ENCODE measurements at places on chromosomes 7 and 10.

DNA sequence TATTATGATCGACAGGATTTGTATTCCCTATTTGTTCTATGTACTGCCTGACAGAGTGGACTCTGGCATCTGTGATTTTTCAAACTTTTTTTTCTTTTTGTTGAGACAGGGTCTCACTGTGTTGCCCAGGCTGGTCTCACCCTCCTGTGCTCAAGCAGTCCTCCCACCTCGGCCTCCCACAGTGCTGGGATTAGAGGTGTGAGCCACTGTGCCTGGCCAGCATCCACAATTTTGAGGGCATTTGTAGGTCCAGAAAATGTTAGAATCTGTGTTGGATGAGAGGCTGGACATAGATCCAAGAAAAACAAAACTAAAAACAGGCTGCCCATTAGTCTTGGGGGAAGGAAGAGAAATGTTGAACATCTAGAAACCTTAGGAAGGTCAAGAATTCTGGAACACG lies 34.3 kb downstream of the SGPL1 start:
- no peak for DNase-seq

- no peak for DNase-seq
Observed at GRCh38 chr7:129163875-129164544, 19.5 kb downstream of the TSPAN33 start.

GRCh38 chr7:20329389-20330238 lies 1.1 kb upstream of the ITGB8 start:
- peak; percentile 78 for DNase-seq

DNA sequence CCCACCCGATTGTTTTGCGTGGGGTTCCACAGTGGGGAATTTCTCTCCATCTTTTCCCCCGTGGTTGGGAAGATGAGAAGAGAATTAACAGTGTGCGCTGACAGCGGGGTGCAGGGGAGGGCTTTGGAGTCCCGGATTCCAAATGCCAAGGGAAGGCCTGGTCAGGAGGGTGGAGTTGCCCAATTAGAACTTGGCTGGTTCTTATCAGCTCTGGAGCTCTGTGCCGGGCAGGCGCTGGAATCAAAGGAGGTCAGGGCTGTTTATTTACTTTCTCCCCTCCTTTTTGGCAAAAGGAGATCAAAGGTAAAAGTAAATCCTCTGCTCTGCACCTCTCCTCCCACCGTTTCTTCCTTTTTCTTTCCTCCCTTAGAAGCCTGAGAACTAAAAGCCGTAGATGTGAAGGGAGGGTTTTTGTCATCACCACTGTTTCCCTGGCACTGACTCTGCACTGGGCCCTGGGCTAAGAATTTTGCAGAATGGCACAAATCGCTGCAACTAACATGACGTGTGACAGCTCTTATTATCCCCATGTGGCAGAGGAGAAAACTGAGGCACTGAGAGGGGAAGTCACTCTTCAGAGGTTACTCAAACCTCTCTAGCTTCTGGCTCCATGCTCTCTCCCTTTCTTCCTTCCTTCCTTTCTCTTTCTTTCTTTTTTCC lies 95.2 kb upstream of the ZNF716 start:
- no peak for DNase-seq

GRCh38 chr7:71974611-71975010 lies 437.5 kb downstream of the CALN1 start:
- no peak for DNase-seq

DNA sequence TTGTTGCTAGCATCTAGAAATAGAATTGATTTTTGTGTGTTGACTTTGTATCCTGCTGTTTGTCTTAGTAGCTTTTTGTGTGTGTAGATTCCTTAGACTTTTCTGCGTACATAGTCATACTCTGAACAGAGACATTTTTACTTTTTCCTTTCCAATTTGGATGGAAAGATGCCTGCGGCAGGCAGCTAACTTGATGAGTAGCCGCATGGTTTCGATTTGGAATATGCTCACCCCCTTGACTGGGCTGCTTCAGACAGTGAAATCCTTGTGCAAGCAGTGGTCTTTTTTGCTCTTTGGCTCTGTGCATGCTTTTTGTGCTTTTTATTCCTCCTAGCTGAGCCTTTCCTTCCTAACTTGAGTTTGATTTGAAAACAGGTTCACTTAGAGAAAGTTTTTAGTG lies 71.8 kb downstream of the HHEX start:
- DNase-seq, result no peak

DNA sequence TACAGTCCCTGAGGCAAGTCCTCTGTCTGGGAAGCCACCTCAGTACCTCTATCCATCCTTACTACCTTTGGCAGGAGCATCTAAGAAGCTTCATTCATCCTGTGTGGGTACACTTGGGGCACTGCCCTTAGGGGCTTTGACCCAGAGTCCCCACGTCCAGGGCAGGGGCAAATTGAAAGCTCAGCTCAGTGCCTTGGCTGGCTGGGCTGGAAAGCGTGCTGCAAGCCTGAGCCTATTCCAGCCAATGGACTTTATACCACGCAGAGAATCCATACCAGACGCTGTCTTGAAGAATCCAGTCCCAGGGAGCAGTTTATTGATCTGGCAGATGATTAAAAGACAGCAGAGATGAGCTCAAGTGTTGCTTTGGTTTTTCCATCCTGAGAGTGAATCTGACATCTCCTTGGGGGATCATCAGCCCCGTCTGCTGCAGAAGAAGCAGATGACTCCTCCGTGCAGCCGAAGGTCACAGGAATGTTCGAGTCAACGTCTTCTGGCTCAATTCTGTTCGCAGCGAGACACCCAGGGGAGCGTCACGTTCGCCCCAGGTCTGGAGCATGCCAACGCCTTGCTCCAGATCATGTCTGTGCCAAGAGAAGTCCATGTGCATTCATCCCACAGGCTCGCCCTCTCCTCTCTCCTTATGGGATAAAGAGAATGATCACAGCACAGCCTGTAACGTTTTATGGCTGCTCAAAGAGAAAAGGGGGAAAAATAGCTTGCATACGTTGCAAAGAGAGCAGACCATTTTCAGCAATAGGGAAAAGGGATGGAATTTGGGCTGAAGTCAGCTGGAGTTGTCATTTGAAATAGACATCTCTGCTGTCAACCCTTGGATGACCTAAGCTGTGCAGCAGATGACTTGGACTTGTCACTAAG lies 35.8 kb upstream of the LYZL1 start:
- no peak for DNase-seq

GRCh38 chr10:4981722-4982471 lies 18.7 kb downstream of the AKR1C1 start:
- no peak for DNase-seq

DNA sequence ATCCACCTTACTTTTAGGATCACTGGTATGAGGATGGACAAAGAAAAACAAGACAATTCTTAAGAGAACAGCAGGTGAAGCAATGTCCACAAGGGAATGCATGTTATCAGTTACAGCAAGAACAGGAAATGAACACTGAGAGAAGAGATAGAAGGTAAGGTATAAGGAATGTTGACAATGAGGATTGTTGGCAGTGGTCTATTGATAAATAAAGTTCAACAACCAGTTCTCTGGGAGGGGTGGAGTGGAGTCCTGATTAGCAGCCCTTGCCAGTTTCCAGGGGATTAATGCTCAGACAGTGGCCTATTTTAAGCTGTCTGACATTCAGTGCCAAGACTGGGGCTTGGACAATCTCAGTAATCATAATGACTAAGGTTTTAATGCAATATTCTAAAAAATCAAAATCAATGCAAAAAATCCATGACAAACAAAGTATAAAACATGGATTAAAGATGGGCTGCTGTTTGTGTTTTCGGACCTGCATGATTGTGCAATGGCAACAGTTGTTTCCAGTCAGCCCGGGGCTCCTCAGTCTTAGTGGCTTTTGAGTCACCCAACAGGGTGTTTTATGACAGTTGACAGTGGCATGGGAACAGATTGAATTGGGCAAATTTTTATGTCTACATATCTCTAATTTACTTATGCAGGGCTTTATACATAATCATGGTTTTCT lies 13.8 kb upstream of the AKR1B1 start:
- no peak for DNase-seq

GRCh38 chr10:124225467-124226270 lies 132.3 kb upstream of the CHST15 start:
- no peak for DNase-seq

GRCh38 chr10:77641788-77642397 lies 4.3 kb upstream of the KCNMA1 start:
- no peak for DNase-seq

GRCh38 chr7:87590578-87590977 lies 10.1 kb downstream of the ABCB1 start:
- no peak for DNase-seq

GRCh38 chr10:16867990-16868389 lies 50.8 kb upstream of the RSU1 start:
- DNase-seq, result no peak

DNA sequence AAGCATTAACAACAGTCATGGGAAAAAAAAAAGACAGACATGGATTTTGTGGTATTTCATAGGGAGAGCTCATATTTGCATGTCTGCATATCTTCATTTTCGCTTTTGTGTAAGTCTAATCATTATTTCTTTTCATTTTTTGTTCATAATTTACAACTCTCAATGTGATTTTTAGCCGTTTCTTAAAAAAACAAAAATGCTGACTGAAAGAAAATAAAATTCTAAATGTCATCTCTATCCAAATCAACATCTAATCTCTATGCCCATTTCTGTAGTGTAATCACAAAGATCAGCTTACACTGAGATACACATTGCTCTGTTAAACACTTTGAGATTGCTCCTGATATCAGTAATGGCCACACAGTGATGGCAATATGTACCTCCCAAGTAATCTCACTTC lies 29.2 kb downstream of the CHRM2 start:
- no peak for DNase-seq

- no peak for DNase-seq
Observed at GRCh38 chr10:83410570-83410969, 728.7 kb upstream of the GHITM start.

DNA sequence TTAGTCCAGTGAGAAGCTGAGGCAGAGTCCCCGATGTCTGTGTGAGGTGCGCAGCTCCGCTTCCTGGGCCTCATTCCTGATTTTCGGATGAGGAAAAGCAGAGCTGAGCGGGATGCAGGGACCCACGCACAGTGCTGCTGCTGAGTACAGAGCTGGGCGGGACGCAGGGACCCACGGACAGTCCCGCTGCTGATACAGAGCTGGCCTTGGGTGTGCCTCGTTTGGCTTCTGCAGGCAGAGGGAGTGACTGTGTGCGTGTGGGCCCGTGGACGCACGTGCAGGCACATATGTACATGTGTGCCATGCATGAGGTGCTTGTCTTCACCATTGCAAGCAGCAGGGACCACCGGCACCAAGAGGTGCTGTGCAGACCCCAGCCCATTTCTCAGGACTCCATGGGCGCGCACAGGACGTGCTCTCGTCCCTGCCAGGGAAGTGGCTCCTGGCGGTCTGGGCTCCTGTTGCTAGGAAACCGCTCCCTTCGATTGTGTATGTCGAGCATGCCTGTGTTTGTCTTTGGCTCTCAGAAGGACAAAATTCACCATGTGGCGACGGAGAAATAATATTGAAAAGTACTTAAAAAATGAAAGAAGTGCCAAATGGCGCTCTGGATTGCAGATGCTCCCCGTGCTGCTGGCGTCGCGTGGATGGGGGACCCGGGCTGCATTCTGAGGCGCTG lies 303.8 kb upstream of the MKI67 start:
- no peak for DNase-seq

GRCh38 chr10:84156768-84157167 lies 16.8 kb upstream of the GPR15LG start:
- no peak for DNase-seq

GRCh38 chr7:95772298-95772770 lies at the start of gene DYNC1I1:
DYNC1I1 (plus strand) TSS chr7:95772554; CDS start chr7:95804730, 32,176 bp downstream.
- peak; percentile 24 for DNase-seq

DNA sequence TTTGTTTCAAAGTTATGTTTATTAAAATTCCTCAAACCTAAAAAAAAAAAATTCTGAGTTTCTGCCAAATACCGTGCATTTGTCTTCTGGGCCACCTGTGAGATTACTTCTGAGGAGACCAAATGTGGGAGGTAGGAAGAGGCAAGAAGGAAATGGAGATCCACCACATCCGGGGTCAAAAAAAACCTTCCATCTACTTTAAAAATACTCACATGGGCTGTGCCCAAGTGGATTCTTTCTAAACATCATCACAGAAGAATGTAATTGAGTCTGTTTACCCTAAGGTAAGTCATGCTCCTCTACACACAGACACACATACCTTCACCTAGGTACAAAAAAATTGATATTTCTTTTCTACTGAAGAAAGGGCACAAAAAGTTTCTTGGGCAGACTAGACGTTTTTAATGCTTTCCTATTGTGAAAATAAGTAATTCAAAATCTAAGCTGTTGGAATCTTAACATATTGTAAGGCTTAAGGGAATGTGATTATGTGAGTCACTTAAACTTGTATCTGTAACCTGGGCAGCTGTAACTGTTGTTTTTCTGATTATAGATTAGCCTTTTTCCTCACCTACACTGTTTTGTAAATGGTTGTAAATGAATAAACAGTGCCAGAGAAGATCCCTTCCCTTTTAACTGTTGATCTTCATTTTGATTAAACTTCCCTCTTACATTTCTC lies 19.1 kb upstream of the SPOCK2 start:
- DNase-seq, result no peak

- no peak for DNase-seq
Observed at GRCh38 chr7:135743907-135744731, 4.5 kb downstream of the FAM180A start.

- DNase-seq, result no peak
Observed at GRCh38 chr10:56905051-56905450, 544.0 kb upstream of the ZWINT start.

DNA sequence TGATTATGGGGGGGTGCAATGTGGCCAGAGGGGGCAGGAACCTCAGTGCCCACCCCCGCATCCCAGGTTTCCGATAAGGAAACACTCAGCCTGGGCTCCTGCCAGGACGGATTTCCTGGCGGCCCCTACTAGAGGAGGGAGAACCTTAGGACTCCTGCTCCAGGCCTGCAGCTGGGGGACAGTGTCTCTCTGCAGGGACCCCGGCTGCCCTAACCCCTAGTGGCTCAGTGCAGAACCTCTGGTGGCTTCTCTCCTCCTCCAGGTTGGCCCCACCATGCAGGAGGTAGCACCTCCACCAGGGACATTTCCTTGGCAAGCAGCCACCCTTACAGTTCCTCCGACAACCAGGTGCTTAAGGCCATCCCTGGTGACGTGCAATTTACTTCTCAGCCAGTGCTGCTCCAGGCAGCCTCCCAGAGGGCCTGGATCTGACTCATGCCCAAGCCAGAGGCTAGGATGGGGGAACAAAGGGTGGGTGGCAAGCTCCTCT lies 31.9 kb downstream of the SH2B2 start:
- DNase-seq, result no peak

- no peak for DNase-seq
Observed at GRCh38 chr7:121954803-121955202, 81.8 kb downstream of the PTPRZ1 start.

DNA sequence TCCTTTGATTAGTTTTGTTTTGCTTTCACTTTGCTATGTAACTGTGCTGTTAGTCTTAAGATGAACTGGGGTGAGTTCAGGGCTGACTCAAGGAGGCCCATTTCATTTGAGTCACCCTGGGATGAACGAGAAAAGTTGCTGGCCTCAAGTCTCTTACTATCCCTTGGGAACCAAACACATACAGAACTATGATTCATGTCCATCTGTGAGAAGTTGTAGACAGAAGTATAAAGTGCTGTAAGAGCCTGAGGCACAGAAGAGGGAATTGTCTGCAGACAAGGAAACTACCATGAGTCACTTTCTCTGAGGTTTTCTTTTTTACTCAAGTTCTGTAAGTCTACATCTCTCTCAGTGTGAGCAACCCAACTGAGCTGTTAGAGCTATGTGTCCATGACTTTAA lies 179.8 kb upstream of the CSTF2T start:
- peak; percentile 20 for DNase-seq
